Esophagus squamous epithelium (tissue), 5 donors: ENCODE measurements at places on chromosomes 2 and 18. TPM values are rescaled to one million over a fixed set of nuclear protein-coding genes. Genes with fewer than 3 reads are reported as not detected.

GRCh38 chr2:189411860-189412259 is 29.4 kb upstream of the WDR75 start:
- no peak overlapping the region for H3K4me3 ChIP-seq
- H3K27me3 ChIP-seq, result no peaks in the 10 kb centered on the region
- H3K27ac ChIP-seq, result peak overlapping the region; percentile 55
- peaks cover 3% of the 10 kb centered on the region for H3K4me1 ChIP-seq

GRCh38 chr2:222311978-222312738 is 13.4 kb upstream of the PAX3 start:
- no peak overlapping the region for H3K27ac ChIP-seq
- H3K36me3 ChIP-seq, result no peaks in the 10 kb centered on the region
- no peak for DNase-seq
- no peak overlapping the region for H3K4me3 ChIP-seq
- peaks cover 3% of the 10 kb centered on the region for H3K4me1 ChIP-seq
- peaks cover 34% of the 10 kb centered on the region for H3K27me3 ChIP-seq

UGT1A9 gene
- 0.49 TPM for total RNA-seq

THSD7B gene
- total RNA-seq, result 0.31 TPM

DNA sequence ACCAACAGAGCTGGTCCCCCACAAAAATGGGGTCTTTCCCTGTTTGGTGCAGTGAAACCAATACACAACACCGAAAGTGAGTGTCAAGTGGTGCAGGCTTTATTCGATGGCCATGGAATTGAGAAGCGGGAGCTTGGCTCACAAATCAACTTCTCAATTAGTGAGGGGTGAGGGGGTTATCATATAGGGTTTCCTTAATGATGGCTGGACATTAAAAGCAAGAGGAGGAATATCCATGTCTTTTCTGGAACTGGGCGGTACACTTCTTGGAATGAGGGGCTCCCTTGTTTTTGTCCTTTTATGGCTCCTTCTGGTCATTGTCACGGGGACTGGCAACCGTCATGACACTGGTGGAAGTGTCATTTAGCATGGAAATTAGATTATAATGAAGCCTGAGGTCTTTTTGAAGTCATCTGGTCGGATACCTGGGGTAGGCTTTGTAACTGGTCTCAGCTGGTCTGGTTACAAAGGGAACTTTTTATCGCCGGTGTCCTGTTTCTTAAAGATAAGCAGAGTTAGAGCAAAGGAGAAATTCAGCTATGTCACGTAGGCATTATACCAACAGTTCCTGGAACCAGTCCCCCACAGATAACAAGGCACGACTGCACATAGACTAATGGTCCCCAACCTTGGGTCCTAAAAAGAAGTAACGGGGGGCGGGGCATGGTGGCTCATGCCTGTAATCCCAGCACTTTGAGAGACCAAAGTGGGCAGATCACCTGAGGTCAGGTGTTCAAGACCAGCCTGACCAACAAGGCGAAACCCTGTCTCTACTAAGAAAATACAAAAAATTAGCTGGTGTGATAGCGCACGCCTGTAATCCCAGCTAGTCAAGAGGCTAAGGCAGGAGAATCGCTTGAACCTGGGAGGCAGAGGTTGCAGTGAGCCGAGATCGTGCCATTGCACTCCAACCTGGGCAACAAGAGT is 93.5 kb upstream of the NDUFV2 start:
- no peak overlapping the region for H3K4me3 ChIP-seq
- H3K27me3 ChIP-seq, result no peaks in the 10 kb centered on the region
- H3K4me1 ChIP-seq, result no peaks in the 10 kb centered on the region
- no peak for DNase-seq
- H3K27ac ChIP-seq, result no peak overlapping the region
- H3K36me3 ChIP-seq, result no peaks in the 10 kb centered on the region

GRCh38 chr2:54673501-54673998 is 49.9 kb upstream of the EML6 start:
- no peak for DNase-seq
- no peak overlapping the region for H3K4me3 ChIP-seq
- H3K4me1 ChIP-seq, result peaks cover 32% of the 10 kb centered on the region
- peak overlapping the region; percentile 94 for H3K27ac ChIP-seq
- no peaks in the 10 kb centered on the region for H3K27me3 ChIP-seq

DNA sequence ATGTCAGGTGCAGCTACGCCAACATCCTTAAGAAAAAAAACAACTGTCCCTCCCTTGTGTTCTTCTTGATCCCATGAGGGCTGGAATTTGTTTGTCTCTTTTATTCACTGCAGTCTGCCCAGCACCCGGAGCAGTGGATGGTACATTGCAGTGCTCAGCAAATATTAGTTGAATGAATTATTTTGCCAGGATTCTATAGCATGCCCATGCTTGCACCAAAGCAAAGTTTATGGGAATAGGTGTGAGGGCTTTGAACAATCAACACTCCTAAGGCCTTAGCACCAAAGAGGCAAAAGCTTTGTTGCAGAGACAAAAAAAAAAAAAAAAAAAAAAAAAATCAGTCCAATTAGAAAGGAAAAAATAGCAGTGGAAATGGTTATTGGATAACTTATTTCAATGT is 28.7 kb upstream of the DCC start:
- no peak overlapping the region for H3K27ac ChIP-seq
- no peak for DNase-seq
- H3K27me3 ChIP-seq, result no peaks in the 10 kb centered on the region

SIGLEC15 gene
- not detected for total RNA-seq

- H3K4me3 ChIP-seq, result no peak overlapping the region
- no peaks in the 10 kb centered on the region for H3K4me1 ChIP-seq
- DNase-seq, result no peak
- no peaks in the 10 kb centered on the region for H3K27me3 ChIP-seq
- H3K36me3 ChIP-seq, result no peaks in the 10 kb centered on the region
Observed at GRCh38 chr2:35821675-35822074, 533.9 kb upstream of the CRIM1 start.

- no peak overlapping the region for H3K27ac ChIP-seq
- no peaks in the 10 kb centered on the region for H3K27me3 ChIP-seq
- no peak overlapping the region for H3K4me3 ChIP-seq
- peaks cover 7% of the 10 kb centered on the region for H3K36me3 ChIP-seq
- H3K4me1 ChIP-seq, result peaks cover 4% of the 10 kb centered on the region
Observed at GRCh38 chr2:45713136-45713535, 61.7 kb downstream of the PRKCE start.

DNA sequence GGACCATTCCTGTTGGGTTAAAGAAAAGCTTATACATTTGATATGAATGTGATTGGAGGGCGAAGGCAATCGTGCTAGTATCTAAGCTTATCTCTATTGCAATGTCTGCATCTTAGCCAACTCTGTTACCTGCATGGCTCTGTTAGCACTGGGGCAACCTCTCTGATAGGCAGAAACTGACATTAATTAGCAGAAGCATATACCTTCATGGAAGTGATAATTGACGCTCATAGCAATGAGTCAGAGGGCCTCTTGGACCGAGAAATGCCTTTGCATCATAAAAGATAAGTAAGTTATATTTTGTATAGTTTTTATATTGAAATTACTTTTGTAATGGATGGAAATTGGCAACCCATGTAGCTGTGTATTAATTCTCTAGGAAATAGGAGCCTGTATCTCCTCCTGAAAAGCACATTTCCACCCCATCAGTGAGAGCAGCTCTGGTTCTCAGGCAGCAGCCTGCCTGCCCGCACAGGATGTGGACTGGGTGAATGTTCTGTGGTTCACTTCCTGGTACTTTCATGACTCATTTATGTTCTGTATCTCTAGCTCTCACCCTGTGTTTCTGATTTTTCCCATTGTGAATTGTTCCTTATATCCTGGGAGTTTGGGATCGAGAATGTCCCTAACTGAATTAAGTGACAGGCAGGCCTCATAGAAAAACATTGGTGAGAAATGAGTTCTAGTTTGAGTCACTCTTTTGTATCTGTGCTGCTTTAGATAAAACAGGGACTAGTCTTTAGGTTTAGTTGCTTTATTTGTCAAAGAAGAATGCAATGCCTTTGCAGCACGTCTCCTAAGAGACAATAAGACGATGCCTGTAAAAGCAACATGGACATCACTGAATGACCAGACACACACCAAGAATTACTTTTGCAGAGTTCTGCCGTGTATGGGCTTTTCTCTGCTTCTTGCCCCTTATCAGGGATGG is 344.9 kb downstream of the DCDC2C start:
- H3K27me3 ChIP-seq, result no peaks in the 10 kb centered on the region
- DNase-seq, result no peak
- no peak overlapping the region for H3K27ac ChIP-seq
- no peaks in the 10 kb centered on the region for H3K4me1 ChIP-seq
